ENCODE measurements at places on chromosomes 4 and X.
A peak's percentile ranks its signal among the peaks of the same experiment; 100 is the strongest.

DNA sequence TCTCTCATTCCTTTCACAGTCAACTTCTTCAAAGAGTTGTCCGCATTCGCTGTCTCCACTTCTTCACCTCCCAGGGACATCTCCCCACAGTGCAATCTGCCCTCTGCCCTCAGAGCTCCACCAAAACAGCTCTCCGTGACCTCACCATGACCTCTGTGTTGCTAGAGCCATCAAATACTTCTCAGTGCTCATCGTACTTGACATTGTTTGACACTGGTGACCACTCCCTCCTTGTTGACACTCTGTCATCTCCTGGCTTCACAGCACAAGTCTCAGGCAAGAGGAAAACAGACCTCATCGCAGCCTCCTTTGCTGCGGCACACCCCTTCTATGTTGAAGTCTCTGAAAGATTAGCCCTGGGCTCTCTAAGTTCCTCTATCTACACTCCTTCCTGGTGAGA lies 90.5 kb upstream of the CCDC160 start:
- no peak for DNase-seq

- DNase-seq = no peak
These were observed 11.5 kb upstream of the PCDH10 start for GRCh38 chr4:133137571-133137970.

- DNase-seq = no peak
These were observed 56.7 kb upstream of the PUDP start for GRCh38 chrX:7204619-7205018.

DNA sequence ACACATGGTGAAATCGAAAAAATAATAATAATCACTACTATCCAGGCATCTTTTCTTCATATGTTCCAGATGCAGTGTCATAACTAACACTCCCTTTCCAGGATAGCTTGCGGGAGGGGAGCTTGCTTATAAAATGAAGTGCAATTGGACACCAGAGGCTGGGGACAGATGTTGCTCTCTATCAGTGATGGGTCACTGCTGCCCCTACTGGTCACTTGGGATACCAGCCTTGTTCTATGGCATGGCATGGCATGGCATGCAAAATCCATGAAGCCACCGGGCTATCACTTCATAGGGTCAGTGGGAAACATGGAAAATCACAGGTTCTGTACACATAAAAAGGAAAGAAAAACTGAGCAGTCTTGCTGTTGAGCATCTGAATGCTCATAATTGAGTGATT lies 168.1 kb downstream of the GLRA2 start:
- DNase-seq = peak; percentile 11

DNA sequence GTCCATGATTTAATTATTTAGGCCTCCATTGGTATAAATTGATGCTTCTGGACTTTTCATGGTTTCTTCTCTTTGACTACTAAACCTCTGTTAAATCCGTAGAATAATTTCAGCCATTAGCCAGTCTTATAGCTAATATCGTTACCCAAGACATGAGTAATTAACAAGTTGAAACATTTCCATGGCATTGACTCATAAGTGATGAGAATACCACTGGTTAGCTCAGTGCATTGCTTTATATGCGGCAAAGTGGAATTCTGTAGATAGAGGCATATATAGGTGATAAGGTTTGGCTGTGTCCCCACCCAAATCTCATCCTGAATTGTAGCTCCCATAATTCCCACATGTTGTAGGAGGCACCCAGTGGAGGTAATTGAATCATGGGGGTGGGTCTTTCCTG lies 80.6 kb downstream of the VCX2 start:
- DNase-seq = no peak

GRCh38 chrX:22116605-22117546 lies 84.8 kb downstream of the PHEX start:
- DNase-seq = no peak

GRCh38 chrX:69152417-69152841 lies 12.8 kb downstream of the PJA1 start:
- no peak for DNase-seq

DNA sequence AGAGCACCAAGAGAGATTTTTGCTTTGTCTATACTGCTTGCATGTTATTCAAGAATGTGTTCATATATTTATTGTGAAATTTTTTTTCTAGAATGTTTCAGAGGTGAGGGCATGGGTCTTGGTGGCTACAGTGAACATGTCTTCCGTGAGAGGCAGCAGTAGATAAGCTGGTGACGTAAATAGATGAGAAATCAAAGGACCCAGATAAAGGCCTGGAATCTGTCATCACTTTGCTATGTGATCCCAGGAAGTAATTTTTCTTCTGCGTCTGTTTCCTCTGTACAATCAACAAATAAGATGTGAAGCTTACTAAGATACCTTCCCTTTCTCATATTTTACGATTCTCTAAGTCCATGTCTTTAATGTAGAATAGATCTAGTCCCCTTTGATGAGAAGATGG lies 129.1 kb downstream of the COL4A6 start:
- no peak for DNase-seq

GRCh38 chr4:173448608-173449379 lies 49.9 kb upstream of the SCRG1 start:
- DNase-seq = no peak

GRCh38 chr4:41644288-41644914 lies 104.1 kb downstream of the PHOX2B start:
- DNase-seq = no peak

GRCh38 chrX:55120761-55121358 lies 32.0 kb downstream of the PAGE2 start:
- DNase-seq = no peak

GRCh38 chr4:1177274-1178141 lies 5.1 kb upstream of the SPON2 start:
- peak; percentile 87 for DNase-seq

- no peak for DNase-seq
These were observed 216.9 kb upstream of the TACR3 start for GRCh38 chr4:103936653-103937145.

- no peak for DNase-seq
These were observed 173.1 kb downstream of the STK32B start for GRCh38 chr4:5224340-5224739.

DNA sequence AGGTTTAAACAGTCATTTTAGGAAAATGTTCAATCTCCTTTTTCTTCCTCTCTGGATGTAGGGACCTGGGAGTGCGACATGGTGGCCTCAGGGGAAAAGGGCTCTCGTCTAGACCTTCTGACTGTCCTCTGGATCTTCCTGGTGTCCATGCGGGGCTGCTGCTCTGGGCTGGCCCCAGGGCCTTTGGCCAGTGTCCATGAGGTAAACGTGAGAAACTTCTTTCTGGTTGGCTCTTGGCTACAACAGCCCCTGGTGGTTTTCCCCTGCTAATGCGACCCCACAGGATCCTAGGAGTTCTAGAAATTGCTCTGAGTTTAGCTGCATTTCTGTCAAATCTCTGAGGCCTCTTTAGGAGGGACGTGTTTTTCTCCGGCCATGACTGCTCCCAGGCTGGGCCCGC lies 85.7 kb downstream of the MFAP3L start:
- no peak for DNase-seq

GRCh38 chr4:175824076-175824475 lies 12.0 kb upstream of the GPM6A start:
- no peak for DNase-seq
